Brain microvascular endothelial cell (primary cell): ENCODE measurements at places on chromosomes 5 and 9.

- no peak for DNase-seq
These were observed 403.5 kb upstream of the TYRP1 start for GRCh38 chr9:12289711-12290110.

GRCh38 chr9:109252291-109252690, 68.6 kb downstream of the EPB41L4B start:
- no peak for DNase-seq

DNA sequence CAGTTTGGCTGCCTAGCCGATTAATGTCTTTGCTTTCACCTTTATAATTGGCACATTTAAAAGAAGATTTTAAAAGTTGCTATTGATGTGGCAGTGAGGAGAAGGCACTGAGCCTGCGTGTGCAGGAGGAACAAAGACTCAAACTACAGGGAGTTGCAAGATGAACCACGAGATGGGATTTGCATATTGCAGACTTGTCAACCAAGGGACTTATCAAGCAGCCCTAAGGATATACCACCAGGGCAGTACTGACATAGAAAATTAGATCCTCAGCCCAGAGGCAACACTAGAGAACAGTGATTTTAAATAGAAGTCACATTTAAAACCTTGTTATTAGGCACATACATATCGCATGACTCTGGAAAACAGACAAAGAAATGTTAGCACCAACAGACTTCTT, 342.6 kb downstream of the GLIS3 start:
- no peak for DNase-seq

- no peak for DNase-seq
These were observed 38.0 kb upstream of the PRDM12 start for GRCh38 chr9:130626249-130626996.

DNA sequence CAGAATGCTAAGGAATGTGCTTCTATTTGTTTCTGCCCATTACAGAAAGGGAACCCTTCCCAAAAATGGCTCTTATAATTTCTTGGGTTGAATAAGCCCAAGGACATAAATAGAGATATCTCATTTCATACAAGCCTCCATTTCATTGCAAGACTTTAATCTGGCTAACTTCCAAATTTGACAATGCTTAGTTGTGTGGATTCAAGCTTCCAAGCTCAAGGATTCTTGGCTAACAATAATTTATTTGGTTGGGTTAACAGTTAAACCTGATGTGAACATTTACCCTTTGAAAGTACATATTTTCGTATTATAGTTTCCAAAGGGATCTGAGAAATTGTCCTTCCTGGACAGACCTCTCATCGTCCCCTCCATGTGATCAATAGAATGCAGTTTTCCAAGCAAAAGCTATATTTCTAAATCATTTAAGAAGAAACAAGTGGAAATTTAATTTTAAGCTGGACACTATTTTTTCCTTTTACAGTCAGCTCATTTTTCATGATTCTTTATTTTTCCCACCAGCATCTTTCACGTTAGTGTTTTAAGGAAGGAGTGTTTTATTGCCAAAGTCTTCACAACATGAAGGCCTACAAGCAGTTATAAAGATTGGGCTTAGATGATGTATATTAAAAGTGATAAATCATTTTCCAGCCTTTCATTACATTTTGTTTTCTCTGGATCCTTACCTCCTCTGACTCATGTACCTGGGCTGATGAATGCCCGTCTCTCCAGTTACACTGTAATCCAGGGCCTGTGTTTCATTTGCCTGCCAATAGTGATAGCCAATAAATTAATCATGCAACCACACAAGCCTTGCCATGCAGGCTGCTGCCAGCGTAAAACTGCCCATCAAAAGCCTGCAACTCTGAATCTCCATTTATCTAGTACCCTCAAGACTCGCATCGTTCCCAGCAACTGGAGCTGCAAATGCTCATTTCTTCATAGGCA, 176.7 kb downstream of the NTRK2 start:
- DNase-seq, result no peak

GRCh38 chr5:28603869-28604268, 1565.5 kb upstream of the CDH9 start:
- DNase-seq, result no peak

DNA sequence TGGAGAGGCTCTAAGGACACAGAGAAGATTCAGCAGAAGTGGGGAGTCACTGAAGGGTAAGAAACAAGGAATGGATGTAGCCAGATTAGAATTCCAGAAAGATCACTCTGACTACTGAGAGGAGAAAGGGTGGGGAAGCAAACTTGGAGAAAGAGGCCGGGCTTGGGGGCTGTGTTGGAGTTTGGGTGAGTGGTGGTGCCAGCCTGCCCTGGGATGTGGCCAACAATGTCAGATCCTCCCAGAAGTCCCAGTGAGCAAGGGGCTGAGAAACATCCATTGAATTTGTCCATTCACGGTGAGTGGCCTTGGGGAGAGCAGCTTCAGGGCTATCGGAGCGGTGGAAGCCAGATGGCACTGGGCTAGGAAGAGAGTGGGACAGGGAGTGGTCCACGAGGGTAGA, 60.4 kb downstream of the COL15A1 start:
- DNase-seq, result no peak

- DNase-seq, result no peak
These were observed 274.1 kb downstream of the HSPA4 start for GRCh38 chr5:133325864-133326263.

DNA sequence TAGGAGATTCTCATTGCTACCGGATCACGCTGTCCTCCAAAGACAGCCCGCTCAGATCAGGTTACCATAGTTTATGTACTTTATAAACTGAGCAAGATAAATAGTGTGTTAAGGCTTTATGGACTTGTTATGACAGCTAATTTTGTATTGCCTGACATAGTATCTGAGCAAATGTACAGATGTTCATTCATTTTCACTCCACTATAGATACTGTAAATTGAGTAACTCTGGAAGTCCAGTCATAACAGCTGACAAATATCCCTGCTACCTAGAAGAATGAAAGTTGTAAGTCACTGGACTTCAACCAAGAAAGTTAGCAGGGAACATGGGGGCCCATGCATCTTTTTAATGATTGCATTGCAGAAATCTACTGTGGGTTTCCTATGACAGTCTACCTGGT, 292.4 kb upstream of the ADAMTS16 start:
- DNase-seq, result no peak

DNA sequence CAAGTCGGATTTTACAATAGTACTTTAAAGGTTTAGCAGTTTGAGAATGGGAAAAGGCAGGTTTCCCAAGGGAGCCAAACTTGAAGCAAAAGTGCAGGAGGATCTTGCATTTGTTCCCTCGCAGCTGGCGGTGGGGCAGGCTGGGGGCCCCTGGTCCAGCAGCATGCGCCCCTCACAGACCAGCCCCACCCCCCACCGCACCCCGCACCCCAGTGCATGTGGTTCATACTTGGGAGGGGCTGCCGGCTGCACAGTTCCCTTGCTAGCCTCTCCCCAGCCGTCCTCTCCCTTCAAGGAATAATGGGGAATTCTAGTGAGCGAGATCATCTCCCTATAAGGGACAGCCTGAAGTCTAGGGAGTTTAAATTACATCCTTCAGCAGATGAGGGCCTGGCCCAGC, 273.1 kb upstream of the IRX2 start:
- no peak for DNase-seq

GRCh38 chr5:9774472-9775079, 144.4 kb upstream of the TAS2R1 start:
- peak; percentile 90 for DNase-seq
